ENCODE measurements at places on chromosomes 7 and 10.
A peak's percentile ranks its signal among the peaks of the same experiment; 100 is the strongest.

DNA sequence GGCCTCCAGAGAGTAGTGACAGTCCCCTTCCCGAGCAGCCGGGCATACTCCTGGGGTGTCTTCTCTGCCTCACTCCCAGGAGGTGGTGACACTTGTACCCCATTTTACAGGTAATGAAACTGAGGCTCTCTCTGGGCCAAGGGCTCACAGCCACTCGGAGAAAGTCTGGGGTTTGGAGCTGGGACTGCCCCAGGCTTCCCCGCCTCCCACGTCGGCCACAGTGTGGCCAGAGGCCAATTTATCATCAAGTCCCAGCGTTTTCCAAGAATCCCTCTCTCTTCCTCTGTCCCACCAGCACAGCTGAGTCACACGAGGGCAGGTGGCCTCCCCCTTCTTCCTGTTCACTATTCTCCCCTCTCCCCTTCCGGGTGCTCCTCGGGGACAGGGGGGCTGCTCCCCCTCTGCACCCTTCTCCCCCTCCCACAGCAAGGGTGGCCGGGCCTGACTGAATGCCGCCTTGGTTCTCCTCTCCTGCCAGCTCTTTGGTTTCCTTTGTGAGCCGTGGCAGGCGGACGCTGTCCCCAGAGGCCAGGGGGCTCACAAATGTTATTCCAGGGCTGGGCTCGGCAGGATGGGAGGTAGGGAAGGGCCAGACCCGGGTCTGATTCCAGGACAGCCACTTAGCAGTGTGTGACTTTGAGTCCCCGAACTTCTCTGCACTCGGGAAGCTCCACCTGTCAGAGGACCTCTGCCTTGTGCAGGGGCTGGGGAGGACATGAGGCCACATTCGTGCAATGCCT, 17.7 kb downstream of the CLIP2 start:
- DNase-seq, result no peak

DNA sequence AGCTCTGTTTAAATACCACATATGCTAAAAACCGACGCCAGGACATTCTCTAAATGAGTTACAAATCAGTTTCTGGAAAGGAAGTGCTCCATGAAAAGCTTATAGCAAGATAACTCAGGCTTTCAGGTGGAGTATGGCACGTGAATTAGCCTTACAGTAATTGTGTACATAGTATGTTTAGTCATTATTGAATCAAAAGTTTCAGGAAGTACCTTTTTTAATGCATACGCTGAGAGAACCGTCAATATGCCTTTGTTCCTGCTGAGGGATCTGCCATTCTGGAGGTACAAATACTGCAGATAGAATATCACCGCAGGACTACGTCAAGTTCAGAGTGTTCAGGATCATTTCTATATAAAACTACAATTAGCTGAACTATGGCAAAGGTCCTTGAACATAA, 45.7 kb downstream of the ANKMY2 start:
- DNase-seq, result no peak

- DNase-seq, result no peak
Observed at GRCh38 chr10:129041916-129042315, 425.1 kb upstream of the MGMT start.

- no peak for DNase-seq
Observed at GRCh38 chr7:96531331-96531730, 178.3 kb downstream of the SEM1 start.

- DNase-seq, result peak; percentile 72
Observed at GRCh38 chr7:6577369-6578113, at the start of gene ZDHHC4. TSS of gene ZDHHC4 (plus strand) at chr7:6577454. CDS start at chr7:6580562, 3,108 bp downstream.

GRCh38 chr7:78280276-78280675, 481.7 kb downstream of the PHTF2 start:
- DNase-seq, result no peak

DNA sequence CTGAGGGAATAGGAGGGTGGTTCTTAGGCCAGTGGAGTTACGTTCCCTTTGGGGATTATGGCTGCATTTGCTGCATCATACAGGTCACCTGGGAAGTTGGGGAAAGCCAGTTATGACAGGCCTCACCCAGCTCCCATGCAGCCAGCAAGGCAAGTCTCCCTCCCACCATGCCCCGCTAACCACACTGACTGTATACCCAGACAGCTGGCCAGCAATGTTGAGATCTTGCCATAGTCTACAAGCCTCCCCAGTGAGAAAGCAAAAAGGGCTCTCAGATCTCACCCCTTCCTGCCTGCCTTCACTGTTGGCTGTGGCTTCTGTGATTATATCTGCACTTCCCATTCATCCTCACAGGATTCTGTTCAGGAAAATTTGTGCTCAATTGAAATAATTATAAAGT, 133.3 kb upstream of the HGF start:
- no peak for DNase-seq

DNA sequence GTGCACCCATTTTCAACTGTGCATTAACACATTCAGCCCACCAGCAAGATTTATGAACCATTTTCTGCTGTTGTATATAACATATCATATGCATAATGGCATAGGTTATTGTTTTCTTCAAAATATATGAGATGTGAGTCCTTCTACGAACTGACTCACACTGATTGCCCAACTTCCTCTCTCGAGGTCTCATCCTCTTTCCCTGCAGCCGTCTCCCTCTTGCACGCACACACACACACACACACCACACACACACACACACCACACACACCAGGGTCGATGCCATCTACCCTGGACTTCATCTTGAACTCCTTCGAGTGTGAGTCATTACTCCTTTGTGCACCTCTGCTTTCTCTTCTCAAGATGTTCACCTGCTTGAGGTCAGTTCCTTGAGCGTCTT, 36.7 kb downstream of the EGFR start:
- DNase-seq, result no peak

DNA sequence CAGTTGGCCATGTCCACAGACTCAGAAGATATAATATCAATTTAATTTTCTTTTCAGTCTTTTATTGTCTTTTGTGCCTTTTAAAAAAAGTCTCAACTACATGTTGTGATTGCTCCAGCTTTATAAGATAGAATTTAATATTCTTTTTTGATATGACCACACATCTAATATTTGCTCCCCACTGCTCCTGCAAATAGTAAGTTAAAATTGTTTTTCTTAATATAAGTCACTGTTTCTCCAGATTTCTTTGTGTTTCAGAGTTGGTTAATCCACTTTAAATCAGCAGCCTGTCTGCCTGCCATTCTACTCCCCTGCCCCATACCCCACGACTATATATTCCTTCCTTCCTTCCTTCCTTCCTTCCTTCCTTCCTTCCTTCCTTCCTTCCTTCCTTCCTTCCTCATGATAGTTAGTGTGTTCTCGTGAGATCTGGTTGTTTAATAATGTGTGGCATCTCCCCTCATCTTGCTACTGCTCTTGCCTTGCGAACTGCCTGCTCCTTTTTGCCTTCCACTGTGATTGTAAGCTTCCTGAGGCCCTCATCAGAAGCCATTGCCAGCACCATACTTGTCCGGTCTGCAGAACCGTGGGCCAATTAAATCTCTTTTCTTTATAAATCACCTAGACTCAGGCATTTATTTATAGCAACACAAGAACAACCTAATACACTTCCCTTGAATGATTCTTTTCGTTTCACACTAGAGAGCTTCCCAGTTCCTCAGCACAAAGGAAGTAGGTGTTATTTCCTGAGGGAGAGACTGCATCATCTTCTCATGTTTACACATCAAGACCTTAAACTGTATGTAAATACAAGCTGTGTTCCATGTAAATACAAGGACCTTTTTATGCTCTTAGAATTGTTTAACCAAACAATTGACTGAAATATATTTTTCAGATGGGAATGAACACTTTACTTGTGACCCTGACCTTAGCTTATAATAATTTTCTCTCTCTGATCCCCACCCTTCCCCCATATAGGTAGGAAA, 24.5 kb downstream of the TAS2R16 start:
- no peak for DNase-seq

GRCh38 chr7:139450851-139451250, 32.6 kb downstream of the KLRG2 start:
- no peak for DNase-seq

- DNase-seq, result no peak
Observed at GRCh38 chr10:16681521-16681920, 135.7 kb downstream of the RSU1 start.

GRCh38 chr10:110664483-110665420, 20.6 kb downstream of the RBM20 start:
- DNase-seq, result no peak

- DNase-seq, result no peak
Observed at GRCh38 chr10:4650582-4650981, 175.4 kb upstream of the AKR1E2 start.

GRCh38 chr10:133187906-133188681, 28.1 kb downstream of the KNDC1 start:
- no peak for DNase-seq

DNA sequence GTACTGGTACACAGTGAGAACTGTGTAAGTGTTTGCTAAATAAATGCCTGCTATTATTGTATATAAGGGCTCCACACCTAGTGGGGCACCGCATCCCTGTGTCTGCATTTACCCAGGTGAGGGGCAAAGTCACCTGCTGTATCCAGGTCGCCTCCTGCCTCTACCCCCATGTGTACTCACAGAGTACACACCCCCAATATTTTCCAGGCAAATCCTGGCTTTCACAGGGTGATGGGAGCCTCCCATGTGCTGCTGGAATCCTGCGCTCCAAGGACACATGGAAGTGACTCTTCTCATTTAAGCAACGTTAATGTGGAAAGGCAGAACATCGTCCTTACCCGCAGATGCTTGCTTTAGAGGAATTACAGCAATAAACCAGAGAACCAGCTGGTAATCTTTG, 48.2 kb downstream of the ARHGAP22 start:
- DNase-seq, result no peak

DNA sequence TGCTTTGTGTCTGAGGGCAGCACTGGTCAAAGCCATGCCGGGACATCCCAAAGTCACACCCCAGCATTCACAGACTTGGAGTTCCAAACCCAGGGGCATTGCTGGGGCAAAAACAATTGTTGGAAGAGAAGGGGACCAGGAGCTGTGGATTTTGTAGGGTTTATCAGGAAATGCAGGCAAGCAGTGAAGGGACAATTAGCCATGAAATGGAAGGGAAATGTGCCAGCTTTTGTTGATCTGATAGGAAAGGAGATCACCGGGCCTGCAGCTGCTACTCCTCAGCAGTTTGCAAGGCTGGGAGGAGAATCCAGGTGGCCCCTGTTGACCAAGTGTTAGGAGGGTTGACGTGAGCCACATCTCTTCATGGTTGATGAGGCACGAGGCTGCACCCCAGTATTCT, 2.5 kb upstream of the BRI3 start:
- DNase-seq, result no peak

Measured in stimulated activated CD8-positive, alpha-beta memory T cell treated with anti-CD3 and anti-CD28 coated beads, Interleukin-4, amount 100 ng/mL, for 1 hour (primary cell).